Type B pancreatic cell (in vitro differentiated cells): ENCODE measurements at places on chromosomes 2 and 18. TPM values are rescaled to one million over a fixed set of nuclear protein-coding genes. Genes with fewer than 3 reads are reported as not detected.

Gene TMEM178A
- 3.1 and 9.3 TPM in 2 replicates for total RNA-seq

Gene ZNF407
- 11.3 and 14.7 TPM in 2 replicates for total RNA-seq

Gene GRP
- total RNA-seq = 1.2 and 3.0 TPM in 2 replicates

Gene ALK
- total RNA-seq = 7.7 and 12.3 TPM in 2 replicates

Gene CXCR2
- not detected in 2 replicates for total RNA-seq

Gene SRD5A2
- 0.26 TPM in 1 of 2 replicates, not detected in the other for total RNA-seq

Gene RNF25
- total RNA-seq = 22.8 and 30.5 TPM in 2 replicates

Gene SLC4A3
- total RNA-seq = 8.0 and 15.8 TPM in 2 replicates

Gene NGEF
- 20.7 and 77.3 TPM in 2 replicates for total RNA-seq

Gene CDCA7
- total RNA-seq = 13.1 and 54.0 TPM in 2 replicates

Gene C2orf74
- 8.7 and 13.1 TPM in 2 replicates for total RNA-seq

Gene RESP18
- not detected in 2 replicates for total RNA-seq

Gene EN1
- total RNA-seq = 0.57 and 2.7 TPM in 2 replicates

Gene SERPINB13
- 3.7 and 5.9 TPM in 2 replicates for total RNA-seq

Gene STK39
- 22.0 and 26.2 TPM in 2 replicates for total RNA-seq

Gene ILKAP
- 36.7 and 50.4 TPM in 2 replicates for total RNA-seq

Gene LDLRAD4
- 0.88 and 2.4 TPM in 2 replicates for total RNA-seq

Gene DSC1
- total RNA-seq = 1.6 and 4.1 TPM in 2 replicates

Gene STEAP3
- 19.0 and 25.5 TPM in 2 replicates for total RNA-seq

Gene RPRM
- total RNA-seq = 6.0 and 7.3 TPM in 2 replicates

Gene TMEM198
- 7.8 and 9.7 TPM in 2 replicates for total RNA-seq

Gene IGFBP5
- 51.0 and 245 TPM in 2 replicates for total RNA-seq

Gene RNF152
- 23.6 and 28.9 TPM in 2 replicates for total RNA-seq

Gene CENPO
- total RNA-seq = 14.4 and 39.7 TPM in 2 replicates

Gene VAMP5
- total RNA-seq = 3.4 and 4.4 TPM in 2 replicates

Gene ZNF396
- 4.8 and 4.9 TPM in 2 replicates for total RNA-seq

Gene ALPG
- 0.14 and 0.88 TPM in 2 replicates for total RNA-seq

Gene NBAS
- 44.3 and 53.5 TPM in 2 replicates for total RNA-seq

Gene ADAM17
- total RNA-seq = 33.5 and 37.6 TPM in 2 replicates
